ENCODE measurements at places on chromosomes 12 and 14.

- no peak for DNase-seq
Observed at GRCh38 chr12:13069380-13069779, 25.2 kb downstream of the FAM234B start.

- DNase-seq: no peak
Observed at GRCh38 chr14:43132441-43132840, 1374.6 kb downstream of the FSCB start.

- DNase-seq: no peak
Observed at GRCh38 chr14:92994131-92994676, 71.3 kb downstream of the CHGA start.

DNA sequence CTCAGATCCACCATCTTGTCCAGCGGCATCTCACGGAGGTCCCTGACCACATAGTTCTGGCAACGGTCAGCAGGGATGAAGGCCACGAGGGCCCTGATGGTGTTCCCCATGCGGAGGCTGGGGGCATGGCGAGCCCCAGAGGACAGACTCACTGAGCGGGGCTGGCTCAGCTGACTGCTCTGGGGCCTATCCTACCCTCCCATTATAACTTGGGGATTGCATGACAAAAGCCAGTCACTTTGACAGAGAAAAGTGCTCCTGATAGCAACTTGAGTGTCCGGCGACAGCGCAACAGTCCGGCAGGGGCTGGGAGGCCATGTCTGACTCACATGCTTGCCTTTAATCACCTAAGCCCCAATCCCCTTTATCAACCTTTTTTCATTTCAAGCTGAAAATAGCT, at the start of gene LRRC10:
Gene LRRC10, minus strand, starts transcription at position 179 of the 400 bp plus-strand sequence. Its CDS starts 69 bp downstream, at position 110.
- DNase-seq: no peak

- no peak for DNase-seq
Observed at GRCh38 chr12:106646472-106646871, 63.7 kb downstream of the RFX4 start.

- DNase-seq: no peak
Observed at GRCh38 chr12:64840119-64840518, 15.7 kb downstream of the TBC1D30 start.
